GM12864 (cell line): ENCODE measurements at places on chromosomes 3 and 15.

GRCh38 chr3:52351762-52352368 lies 35.7 kb downstream of the DNAH1 start:
- no peak for DNase-seq

DNA sequence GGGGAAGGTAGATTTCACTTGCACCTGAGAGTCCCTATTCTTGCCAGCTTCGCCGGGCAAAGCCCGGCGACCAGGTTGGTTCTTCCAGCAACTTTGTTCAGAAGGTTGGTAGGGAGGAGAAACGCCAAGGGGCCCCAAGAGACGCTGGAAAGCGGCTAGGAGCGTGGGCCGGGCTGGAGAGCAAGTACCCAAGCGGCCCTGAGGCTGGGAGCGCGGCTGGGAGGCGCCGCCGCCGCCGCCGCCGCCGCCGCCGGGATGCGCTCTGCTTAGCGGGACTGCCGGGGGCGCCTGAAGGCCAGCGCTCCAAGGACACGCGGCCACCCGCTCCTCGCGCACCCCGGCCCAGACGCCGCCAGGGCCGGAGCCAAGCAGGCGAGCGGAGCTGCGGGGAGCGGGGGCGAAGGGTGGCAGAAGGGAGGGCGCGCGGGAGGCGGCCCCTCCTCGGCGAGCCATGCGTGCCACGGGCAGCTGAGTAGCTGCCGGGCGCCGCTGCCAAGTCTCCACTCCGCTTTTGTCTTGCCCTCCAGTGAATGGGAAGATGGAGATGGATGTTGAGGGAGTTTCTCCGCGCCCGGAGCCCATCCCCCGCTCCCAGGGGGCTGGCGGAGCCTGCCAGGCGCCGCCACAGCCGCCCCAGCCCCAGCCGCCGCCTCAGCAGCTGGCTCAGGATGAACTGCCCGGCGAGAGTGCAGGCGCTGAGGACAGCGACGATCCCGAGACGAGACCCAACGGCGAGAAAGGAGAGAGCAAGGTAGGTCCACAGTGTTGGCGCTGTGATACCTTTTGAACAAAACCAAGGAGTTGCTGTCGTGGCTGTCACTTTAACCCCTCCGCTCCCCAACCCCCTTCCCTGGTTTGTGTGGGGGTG lies 227.4 kb upstream of the AZI2 start:
- DNase-seq = no peak

- DNase-seq = no peak
Measured at GRCh38 chr3:39970982-39971381, 161.6 kb downstream of the MYRIP start.

DNA sequence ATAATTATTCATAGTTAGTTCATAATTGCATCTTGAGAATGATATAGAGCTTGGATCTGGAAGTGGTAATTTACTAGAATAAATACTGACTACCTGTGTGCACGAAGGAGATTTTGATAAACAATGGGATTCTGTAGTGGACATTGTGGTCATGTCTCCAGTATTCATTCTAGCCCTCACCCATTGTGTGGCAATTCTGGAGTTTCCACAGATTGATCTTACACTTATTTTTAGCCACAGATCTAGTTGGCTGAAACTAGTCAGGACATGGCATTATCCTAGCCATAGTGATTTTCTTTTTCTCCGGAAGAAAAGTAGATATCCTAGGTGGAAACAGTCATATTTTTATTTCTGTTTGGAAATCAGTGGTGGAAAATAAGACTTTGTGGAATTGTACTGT lies 833.1 kb downstream of the NAALADL2 start:
- DNase-seq = no peak

GRCh38 chr3:17755836-17756235 lies 13.4 kb upstream of the TBC1D5 start:
- DNase-seq = no peak

- DNase-seq = no peak
Measured at GRCh38 chr3:36482256-36482655, 102.0 kb downstream of the STAC start.

DNA sequence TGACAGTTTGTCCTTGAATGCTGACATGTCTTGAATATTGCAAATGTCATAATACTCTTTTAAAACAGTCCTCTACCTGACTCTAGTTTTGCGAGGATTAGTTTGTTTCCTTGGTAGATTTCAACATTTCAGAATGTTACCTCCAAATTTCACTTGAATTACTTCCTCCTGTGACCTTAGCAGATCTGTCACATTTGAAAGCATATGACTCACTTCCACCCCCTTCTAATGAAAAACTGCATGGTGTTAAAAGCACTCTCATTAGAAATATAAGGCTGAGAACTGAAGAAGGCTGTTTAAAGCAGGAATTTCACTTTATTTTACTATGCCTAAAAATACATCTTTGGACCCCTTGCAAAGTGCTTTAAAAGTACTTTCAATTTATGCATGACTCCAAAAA lies 598.7 kb upstream of the TGFBR2 start:
- no peak for DNase-seq
